ENCODE measurements at places on chromosomes 3 and 15.

DNA sequence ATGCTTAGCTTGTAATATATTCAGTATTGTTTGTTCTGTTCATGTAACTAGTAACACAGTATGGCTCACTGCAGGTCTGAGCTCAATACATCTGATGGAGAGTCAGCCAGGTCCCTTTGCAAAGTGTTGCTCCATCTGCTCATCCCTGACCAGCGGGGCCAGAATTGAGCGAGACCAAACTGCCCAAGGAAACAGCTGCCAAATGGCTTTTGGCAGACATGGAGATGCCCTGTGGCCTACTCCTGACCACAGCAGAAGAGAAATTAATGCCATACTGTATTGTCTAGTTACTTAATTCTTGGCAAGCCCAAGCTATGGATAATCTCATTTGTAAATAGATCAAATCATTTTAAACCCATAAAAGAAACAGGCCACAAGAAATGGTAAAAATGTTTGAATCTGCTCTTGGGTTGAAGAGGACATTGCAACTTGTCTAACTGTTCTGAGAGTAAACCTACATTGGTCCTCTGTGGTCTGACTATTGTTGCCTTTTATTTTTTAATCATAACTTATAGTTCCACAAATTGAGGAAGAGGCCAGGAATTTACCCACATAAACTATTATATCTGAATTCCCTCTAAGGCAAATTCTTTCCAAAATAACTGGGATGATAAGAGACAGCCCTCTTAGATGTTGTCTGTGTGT lies 209.5 kb downstream of the EBLN2 start:
- DNase-seq: peak; percentile 50

DNA sequence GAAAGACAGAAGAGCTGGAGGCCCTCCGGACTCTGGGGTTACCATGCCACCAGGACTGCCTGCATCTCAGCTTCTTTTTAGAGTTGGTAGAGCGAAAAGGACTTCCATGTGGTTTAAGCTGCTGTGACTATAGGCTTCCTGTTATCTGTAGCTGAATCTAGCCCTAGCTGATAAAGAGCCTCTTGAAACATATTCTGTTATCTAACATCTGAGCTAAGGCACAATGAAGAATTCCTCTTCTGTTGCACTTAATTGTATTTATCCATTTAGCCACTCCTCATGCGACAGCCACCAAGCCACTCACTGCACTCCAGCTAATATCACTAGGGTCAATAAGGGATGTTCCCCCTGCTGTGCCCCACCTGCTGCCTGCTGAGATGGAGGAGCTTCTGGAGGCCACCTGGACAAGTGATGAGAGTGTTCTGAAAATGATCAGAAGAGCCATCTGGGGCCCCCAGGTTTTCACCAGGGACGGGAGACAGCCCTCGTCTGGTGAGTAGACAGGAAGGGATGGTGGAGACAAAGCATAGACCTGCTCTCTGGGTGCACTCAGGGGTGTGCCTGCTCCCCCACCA lies 94.6 kb upstream of the PLXNA1 start:
- DNase-seq: no peak

DNA sequence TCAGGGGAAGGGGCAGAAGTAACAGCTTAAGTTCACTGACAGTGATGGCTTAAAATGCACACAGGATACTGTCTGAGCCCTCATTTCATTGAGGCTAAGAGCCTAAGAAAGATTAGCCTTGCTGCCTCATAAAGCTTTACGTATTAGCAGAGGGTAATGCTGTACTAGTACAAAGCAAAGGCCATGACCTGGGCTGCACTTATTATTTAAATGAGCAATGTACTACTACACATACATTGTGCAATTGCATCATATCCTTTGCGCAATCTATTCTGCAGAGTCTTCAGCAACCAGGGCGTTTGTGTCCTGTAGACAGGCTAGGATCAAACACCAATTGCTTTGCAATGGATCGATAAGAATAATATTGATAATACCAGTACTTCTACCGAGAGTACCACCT lies 221.8 kb downstream of the TPRG1 start:
- DNase-seq: no peak

- no peak for DNase-seq
Observed at GRCh38 chr3:100333970-100334487, 528 bp upstream of the NIT2 start.

GRCh38 chr15:39685999-39686613 lies 96.5 kb downstream of the FSIP1 start:
- peak; percentile 85 for DNase-seq

GRCh38 chr15:96285729-96286254 lies 44.7 kb upstream of the NR2F2 start:
- DNase-seq: no peak

DNA sequence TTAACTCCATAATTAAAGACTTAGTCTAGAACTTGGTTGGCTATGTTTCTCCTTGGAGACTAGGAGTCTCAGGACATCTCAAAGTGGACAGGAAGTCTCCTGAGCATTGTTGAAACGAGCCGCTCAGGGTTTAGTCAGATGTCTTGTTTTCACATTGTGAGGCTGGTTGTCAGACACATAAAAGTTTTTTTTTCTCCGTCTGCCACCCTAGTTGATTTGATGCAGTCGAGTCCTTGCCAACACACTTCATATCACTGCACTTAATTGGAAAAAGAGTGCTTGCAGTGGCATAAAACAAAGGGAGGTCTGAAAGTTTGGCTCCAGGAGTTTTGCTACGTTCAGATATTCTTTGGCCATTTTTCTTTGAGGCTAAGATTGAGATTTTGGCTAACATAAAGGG lies 92.9 kb downstream of the USP13 start:
- no peak for DNase-seq

DNA sequence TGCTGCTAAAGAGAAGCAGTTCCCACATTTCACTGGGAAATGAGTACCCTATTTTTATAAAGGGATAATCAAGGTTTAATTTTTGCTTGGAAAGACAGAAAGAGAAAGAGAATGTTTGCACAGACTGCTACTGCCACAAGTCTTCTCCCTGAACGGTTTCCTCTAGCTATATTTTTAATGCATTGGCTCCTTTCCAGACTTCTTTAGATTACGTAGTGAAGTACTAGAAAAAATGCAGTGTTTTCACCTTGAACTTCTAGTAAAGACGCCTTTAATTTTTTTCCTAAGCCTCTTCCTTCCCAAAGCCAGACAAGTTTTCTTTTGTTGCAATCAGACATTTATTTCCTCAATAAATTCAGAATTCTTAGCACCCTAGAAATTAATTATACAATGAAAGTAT lies 248.3 kb upstream of the CCDC54 start:
- DNase-seq: no peak

- peak; percentile 73 for DNase-seq
Observed at GRCh38 chr15:57575363-57575762, 16.3 kb upstream of the MYZAP start.

- DNase-seq: no peak
Observed at GRCh38 chr3:78201091-78201490, 1161.2 kb downstream of the ROBO2 start.

DNA sequence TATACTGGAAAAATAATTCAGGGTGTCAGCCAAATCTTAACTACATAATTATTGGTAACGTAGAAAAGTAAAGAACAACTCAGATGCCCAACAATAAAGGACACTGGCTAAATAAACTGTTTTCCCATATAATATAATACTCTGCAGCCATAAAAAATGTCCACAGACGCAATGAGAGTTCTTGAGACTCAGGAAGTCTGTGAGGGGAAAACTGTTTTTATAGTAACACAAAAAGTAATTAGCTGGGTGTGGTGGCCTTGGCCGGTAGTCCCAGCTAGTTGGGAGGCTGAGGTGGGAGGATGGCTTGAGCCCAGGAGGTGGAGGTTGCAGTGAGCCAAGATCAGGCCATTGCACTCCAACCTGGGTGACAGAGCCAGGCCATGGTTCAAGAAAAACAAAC lies 5.5 kb upstream of the UBR1 start:
- DNase-seq: no peak

GRCh38 chr15:28974142-28974541 lies 88.4 kb downstream of the APBA2 start:
- no peak for DNase-seq

- DNase-seq: no peak
Observed at GRCh38 chr15:56307180-56307579, 58.0 kb upstream of the TEX9 start.

- peak; percentile 92 for DNase-seq
Observed at GRCh38 chr3:134312873-134313846, 61.1 kb downstream of the AMOTL2 start.

GRCh38 chr3:126558336-126559071 lies at the start of gene C3orf22:
C3orf22 (minus strand) TSS chr3:126558932; CDS start chr3:126553390, 5,542 bp downstream.
- no peak for DNase-seq

GRCh38 chr3:5188419-5189221 lies 1.1 kb downstream of the EDEM1 start:
- DNase-seq: peak; percentile 44

GRCh38 chr3:181955566-181955965 lies 243.8 kb downstream of the SOX2 start:
- DNase-seq: no peak

- no peak for DNase-seq
Observed at GRCh38 chr3:148772835-148773234, 54.8 kb upstream of the CPB1 start.

DNA sequence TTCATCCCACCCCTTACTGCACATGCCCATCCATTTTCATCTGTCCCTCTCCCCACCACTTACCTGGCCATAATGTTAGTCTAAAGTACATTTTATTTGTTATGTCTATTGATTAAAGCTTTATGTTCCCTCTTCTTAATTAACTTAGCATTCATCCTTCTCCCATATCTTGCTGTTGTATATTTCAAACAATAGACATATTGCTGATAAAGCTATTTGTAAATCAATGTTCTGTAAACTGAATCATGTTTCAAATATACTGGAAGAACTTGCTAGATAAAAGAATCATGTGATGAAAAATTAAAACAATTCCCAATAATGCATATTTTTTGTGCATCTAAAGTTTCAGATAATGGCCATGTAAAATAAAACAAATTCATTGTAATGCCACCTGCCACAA lies 249.2 kb downstream of the IGSF11 start:
- DNase-seq: no peak

Data from lung (tissue), 17 donors.